ENCODE measurements at places on chromosomes 1 and 21. TPM values are rescaled to one million over a fixed set of nuclear protein-coding genes. Genes with fewer than 3 reads are reported as not detected.

- DNase-seq: no peak
Measured at GRCh38 chr21:29524055-29524454, 225.3 kb downstream of the BACH1 start.

DNA sequence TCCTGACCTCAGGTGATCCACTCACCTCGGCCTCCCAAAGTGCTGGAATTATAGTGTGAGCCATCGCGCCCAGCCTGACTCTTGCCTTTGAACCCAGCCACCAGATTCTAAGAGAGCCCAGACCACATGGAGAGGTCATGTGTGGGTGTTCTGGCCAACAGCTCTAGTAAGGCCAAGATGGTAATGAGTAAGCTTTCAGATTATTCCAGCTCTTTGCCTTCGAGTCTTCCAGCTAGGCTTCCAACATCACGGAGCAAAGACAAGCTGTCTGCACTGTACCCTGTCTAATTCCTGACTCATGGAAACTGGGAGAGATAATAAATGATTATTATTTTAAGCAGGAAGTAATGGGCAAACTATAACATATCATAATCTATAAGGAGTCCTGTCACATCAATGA, 14.8 kb upstream of the ZFP69B start:
- no peak for DNase-seq

GRCh38 chr21:26815197-26815596, 30.0 kb downstream of the ADAMTS1 start:
- DNase-seq: no peak

DNA sequence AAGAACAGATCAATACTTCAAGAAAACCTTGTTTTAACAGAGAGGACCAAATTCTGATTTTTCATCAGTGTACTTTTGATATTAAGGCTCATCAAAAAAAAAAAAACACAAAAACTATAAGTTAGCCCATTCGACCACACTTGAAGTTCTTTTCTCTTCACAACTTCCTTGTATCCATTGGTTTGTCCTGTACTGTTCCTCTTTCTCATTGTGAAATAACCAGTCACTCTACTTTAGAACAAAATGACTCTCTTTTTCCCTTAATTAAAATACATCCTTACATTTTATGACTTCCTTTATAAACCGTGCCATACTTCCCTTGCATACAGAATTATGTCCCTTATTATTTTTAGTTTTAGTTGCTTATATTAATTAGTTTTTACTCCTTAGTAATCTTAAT, 8.4 kb downstream of the QSOX1 start:
- no peak for DNase-seq

- DNase-seq: no peak
Measured at GRCh38 chr1:211309617-211310016, 17.0 kb upstream of the TRAF5 start.

DNA sequence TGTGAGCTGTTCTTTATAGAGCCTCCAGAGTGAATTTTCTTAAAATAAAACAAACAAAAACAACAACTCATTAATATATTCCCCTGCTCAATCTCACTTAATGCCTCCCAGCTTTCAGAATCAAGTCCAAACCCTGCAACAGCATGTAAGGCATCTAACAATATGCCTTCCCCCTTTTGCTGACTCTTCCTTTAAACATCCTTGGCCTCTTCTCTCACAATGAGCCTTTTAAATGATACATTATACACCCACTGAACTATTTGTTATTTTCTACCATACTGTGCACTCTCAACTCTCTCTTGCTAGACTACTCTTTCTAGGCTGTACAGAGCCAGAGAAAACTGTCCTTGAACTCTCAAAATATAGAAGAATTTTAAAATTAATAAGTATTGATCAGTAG, 115.2 kb upstream of the SNX7 start:
- no peak for DNase-seq

DNA sequence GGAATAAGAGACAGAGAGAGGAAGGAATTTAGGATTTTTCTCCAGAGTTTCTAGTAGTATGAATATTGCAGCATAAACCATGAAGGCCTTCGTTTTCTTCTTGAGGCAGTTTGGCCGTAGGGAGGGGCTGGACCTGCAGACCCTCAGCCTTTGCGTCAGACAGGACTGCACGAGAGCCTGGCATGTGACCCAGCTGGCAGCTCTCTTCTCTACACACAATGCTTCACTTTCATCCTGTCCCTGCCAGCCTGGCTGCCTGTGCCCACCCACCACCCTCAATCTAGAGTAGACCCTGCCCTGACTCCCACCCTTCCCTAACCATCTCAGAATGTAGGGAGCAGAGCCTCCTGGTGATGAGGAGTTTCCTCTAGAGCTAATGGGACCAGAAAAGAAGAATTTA, 1.6 kb downstream of the CA14 start:
- peak; percentile 69 for DNase-seq

DNA sequence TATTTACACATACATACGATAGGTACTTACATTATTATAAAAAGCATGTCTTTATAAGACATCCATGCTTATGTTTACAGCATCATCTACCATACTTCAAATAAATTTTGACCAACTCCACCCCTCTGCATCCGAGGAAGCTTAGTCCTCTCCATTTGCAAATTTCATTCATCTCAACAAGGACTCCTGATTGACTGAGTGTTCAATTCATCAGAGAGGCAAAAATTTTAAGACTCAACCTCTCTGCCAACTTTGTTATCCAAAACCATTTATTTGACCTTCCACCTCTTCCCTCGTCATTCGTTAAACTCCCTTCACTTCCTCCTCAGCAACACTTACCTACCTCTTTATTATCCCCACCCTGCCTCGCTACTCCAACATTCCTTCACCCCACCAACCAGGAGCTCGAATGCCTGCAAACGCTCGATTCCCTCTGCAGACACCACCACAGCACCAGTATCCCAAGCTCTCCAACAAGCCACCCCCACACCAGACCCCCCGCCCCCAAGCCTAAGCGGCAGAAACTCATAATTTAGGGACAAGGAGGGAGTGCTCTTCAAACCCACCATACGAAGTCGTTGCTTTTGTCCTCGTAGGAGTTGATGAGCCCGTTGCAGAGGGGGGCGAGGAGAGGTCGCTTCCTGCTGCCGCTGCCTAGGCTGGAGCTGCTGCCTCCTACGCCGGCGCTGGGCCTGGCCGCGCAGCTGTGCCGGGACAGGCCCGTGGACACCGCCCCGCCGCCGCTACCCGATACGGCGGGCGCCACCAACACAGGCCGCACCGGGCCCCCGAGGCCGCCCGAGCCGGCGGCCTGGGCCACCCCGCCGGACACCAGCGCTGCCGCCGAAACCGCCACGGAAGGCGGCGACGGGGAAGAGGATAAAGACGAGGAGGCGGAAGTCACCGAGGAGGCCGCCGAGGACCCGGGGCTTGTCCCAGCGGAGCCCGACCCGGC, 803 bp downstream of the COP1 start:
- DNase-seq: peak; percentile 68

The C1QTNF12 gene
- polyA plus RNA-seq: 28.7 TPM
